A549 treated with ZK216348 at 1 μM for 4 hours (cell line): ENCODE measurements at places on chromosomes 5 and 9. TPM values are rescaled to one million over a fixed set of nuclear protein-coding genes. Genes with fewer than 3 reads are reported as not detected.

The ACSL6 gene
- total RNA-seq, result 0.06 TPM in 1 of 5 replicates, not detected in the others

The ENTREP1 gene
- 0.61 to 0.74 TPM (median 0.65 TPM) in 5 replicates for total RNA-seq

The HSD17B3 gene
- 0.34 TPM in 1 of 5 replicates, not detected in the others for total RNA-seq

The ARID3C gene
- total RNA-seq, result 0.13 to 0.23 TPM (median 0.19 TPM) in 3 of 5 replicates, not detected in the others

The PTPRD gene
- total RNA-seq, result 0.15 to 0.55 TPM (median 0.40 TPM) in 5 replicates

The ACOT12 gene
- not detected in 5 replicates for total RNA-seq

The KCNIP1 gene
- total RNA-seq, result not detected in 5 replicates

The SLCO6A1 gene
- not detected in 5 replicates for total RNA-seq

The HRCT1 gene
- total RNA-seq, result 0.18 to 0.61 TPM (median 0.26 TPM) in 4 of 5 replicates, not detected in the other

The SPINK4 gene
- total RNA-seq, result not detected in 5 replicates

The ISL1 gene
- 0.08 TPM in 2 of 5 replicates, not detected in the others for total RNA-seq

The FABP6 gene
- total RNA-seq, result 0.45 to 1.6 TPM (median 1.1 TPM) in 5 replicates

The COL23A1 gene
- total RNA-seq, result not detected in 5 replicates

The OR1J2 gene
- total RNA-seq, result not detected in 5 replicates

The PDE6A gene
- total RNA-seq, result 0.19 to 0.38 TPM (median 0.25 TPM) in 5 replicates
